Ecto neural progenitor cell (in vitro differentiated cells): ENCODE measurements at places on chromosomes 16 and 17.

GRCh38 chr16:27185776-27186130 lies 17.6 kb upstream of the KDM8 start:
- DNase-seq, result no peak

DNA sequence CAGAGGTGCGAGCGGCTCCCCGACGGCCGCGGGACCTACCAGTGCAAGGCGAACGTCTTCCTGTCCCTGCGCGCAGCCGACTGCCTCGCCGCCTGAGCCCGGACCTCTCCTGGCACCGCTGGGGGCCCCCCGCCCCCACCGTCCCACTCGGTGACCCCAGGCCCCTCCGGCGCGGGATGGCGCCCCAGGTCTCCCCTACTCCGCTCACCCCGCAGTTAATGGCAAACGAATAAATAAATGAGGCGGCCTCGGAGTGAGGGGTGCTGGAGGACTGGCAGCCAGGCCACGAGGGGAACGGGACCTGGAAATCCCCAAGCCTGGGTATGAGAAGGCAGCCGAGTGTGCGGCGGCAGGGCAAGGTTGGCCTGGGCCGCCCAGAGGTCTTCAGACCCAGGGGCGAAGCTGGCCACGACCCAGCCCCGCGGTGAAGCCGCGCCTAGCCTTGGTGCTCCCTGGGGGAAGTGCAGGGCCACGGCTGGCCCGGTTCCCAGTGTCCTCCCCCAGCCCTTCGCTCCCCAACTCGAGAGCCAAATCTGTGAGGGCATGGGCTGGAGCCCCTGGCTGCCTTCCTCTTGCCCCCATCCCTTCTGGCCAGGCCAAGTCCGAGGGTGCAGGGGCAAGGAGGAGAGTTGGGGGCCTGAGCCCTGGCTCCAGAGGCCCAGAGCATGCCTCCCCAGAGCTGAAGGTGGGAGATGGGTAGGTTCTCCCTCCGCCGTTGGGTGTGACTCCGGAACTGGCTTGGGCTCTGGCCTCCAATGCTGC lies 796 bp downstream of the NPB start:
- no peak for DNase-seq

GRCh38 chr16:12010388-12011251 lies 34.1 kb downstream of the SNX29 start:
- no peak for DNase-seq

GRCh38 chr17:13600475-13601321 lies 1.0 kb downstream of the HS3ST3A1 start:
- peak; percentile 75 for DNase-seq

DNA sequence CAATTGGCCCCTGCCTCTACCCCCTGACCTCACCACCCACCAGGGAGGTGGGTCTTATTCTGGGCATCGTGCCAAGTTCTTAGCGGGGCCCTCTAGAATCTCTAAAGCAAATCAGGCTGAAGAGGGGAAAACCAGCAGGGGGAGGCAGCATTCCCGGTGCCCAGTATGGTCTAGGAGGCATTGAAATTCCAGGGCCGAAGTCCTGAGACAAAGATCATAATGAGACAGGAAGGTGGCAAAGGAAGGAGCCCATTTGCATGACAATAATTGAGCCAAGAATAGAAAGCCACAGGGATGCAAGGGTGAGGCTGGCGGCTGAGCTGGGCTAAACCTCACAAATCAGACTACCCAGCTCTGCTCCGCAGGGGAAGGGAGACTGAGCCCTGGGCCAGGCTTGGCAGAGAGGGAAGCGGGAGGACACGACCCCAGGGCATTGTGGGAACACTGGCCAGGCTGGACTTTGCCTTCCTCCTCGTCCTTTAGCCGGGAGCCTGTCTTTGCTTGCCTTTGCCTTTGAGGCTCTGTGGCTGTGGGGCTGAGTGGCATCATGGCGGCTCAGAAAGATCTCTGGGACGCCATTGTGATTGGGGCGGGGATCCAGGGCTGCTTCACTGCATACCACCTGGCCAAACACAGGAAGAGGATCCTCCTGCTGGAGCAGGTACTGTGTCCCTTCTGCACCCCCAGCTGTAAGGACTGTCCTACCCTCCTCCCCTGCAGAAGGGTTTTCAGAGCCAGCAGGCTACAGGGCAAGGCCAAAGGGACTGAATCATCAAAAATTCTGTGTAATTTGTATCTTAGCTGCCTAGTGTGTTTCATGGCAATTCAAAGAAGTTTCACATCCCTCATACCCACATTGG lies at the start of gene PIPOX:
TSS of gene PIPOX (plus strand) at position 463 of the 860 bp plus-strand sequence. CDS start at position 548, 85 bp downstream.
- peak; percentile 73 for DNase-seq

GRCh38 chr16:22428654-22429053 lies 54.2 kb upstream of the CDR2 start:
- no peak for DNase-seq

GRCh38 chr16:10931134-10931533 lies 11.1 kb downstream of the DEXI start:
- DNase-seq, result no peak

DNA sequence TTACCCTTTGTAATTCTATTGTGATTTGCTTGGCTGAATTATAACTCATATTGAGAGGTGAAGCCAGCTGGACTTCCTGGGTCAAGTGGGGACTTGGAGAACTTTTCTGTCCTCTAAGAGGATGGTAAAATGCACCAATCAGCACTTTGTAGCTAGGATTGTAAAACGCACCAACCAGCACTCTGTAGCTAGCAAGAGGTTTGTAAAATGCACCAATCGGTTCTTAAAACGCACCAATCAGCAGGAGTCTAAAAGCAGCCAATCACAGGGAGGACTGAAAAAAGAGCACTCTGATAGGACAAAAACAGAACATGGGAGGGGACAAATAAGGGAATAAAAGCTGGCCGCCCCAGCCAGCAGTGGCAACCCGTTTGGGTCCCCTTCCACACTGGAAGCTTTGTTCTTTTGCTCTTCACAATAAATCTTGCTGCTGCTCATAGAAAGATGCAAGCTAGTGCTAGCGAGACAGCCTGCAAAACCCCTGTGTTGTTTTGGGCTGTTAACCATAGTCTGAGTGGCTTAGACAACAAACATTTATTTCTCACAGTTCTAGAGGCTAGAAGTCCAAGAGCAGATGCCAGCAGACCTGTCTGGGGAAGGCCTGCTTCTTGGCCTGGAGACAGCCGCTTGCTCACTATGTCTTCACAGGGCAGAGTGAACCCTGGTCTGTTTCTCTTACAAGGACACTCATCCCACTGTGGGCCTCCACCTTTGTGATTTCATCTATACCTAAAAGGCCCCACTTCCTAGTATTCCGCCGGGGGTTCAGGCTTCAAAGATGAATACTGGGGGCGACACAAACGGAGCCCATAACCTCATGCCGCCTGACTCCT lies 39.0 kb upstream of the CRISPLD2 start:
- DNase-seq, result no peak

DNA sequence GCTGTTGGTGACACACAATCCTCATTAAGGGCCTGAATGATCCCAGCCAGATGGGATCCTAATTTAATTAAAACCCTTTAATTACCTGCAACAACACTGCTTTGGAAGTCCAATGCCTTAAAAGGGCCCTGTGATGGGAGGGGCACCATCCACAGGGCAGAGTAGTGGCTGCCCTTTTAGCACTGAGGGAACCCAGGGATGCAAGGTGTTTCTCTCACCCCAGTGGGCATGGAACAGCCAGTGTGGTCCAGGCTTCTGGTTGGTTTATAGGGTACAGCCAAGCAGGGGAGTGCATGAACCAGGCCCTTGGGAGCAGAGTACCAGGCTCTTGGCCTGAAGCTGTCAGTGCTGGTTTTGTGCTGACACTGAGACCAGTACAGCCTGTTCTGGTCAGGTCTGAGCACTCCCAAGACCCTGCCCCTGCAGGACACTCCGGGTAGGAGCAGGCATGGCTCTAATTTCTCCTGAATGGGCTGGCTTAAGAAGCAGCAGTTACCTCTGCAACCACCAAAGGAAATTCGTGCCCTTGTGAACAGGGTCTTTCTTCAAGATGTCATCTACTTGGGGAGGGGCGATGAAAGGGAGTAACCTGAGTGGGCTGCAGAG lies 9.9 kb downstream of the NXPH3 start:
- peak; percentile 81 for DNase-seq
